ENCODE measurements at places on chromosomes 7 and 10.

GRCh38 chr7:4964506-4964905 is 5.5 kb upstream of the MMD2 start:
- no peaks in the 10 kb centered on the region for H3K36me3 ChIP-seq
- no peak for DNase-seq
- H3K4me1 ChIP-seq, result no peaks in the 10 kb centered on the region
- H3K4me3 ChIP-seq, result no peak overlapping the region
- H3K27me3 ChIP-seq, result peaks cover 8% of the 10 kb centered on the region

DNA sequence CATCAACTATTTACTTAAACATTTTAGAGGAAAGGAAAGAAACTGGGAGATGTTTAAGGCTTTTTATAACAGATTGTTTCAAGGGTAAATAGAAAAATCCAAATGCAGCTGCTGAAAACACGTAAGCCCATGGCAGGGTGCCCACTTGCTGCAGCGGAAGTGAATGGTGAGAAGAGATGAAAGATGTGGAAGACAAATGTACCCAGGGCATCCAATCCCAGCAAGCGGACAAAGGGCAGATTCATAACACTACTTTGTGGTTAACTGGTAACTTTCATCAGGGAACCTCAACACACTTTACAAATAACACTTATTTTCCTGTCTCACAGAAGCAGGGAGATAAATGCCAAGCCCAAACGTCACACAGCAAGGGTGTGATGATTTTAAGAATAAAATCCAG is 358.4 kb downstream of the KCNMA1 start:
- no peak for DNase-seq
- no peak overlapping the region for H3K27ac ChIP-seq
- H3K4me3 ChIP-seq, result no peak overlapping the region
- H3K36me3 ChIP-seq, result no peaks in the 10 kb centered on the region

DNA sequence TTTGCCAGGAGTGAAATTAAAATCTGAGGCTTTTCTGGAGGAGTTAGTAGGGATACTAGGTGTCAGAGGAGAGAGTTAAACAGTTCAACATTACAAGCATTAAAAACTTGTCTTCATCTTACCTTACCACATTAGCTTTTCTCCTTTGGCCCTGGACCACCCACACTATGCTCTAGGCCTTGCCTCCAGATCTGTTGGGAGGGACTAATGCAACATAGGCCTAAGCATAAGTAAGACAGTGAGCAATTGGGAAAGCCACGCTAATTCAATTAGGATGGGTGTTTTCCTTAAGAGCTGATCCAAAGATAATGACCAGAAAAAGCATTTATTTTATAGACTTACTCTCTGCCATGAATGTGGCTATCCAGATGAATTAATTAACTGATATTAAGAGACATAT is 158.9 kb downstream of the ELMO1 start:
- peaks cover 16% of the 10 kb centered on the region for H3K4me1 ChIP-seq
- H3K27me3 ChIP-seq, result no peaks in the 10 kb centered on the region
- H3K36me3 ChIP-seq, result no peaks in the 10 kb centered on the region
- no peak overlapping the region for H3K27ac ChIP-seq
- no peak overlapping the region for H3K4me3 ChIP-seq

DNA sequence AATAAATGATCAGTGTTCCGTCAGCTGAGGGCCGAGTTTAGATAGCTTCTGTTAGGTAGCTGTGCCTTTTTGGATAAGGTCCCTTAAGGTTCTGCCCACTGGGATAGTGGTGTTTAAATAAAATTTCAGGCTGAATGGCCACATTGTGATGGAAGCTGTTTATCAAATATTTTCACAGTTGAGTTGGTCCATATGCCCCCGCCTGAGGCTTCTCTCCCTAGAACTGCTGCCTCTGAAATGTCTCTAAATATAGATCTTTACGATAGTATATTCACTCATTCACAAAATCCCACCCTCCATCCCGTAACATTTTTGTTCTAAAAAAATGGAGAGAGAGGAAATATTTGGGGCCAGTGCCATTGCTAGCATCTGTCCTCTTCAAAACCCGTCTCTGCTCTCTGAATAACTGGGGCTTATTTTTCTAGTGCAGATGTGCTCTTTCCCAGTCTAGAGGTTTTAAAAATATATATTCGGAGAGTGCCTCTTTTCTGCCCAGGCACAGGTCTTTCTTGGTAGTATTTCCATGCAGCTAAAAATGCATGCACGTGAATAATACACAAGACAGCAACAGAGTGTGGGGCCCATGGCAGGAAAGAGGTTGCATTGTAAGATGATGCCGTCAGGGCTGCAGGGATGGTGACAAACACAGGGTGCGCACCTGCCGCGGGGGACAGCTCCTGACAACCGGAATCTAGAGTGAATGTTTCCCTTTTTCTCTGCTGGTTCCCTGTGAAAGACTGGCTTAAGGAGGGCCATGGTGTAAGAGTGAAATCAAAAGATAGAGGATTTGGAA is 105.4 kb upstream of the BTBD16 start:
- no peak for DNase-seq
- H3K4me3 ChIP-seq, result no peak overlapping the region
- no peaks in the 10 kb centered on the region for H3K36me3 ChIP-seq
- no peaks in the 10 kb centered on the region for H3K4me1 ChIP-seq
- peaks cover 10% of the 10 kb centered on the region for H3K27me3 ChIP-seq
- no peak overlapping the region for H3K27ac ChIP-seq

- H3K4me1 ChIP-seq, result no peaks in the 10 kb centered on the region
- no peaks in the 10 kb centered on the region for H3K27me3 ChIP-seq
Observed at GRCh38 chr7:142001163-142001874, 5.6 kb downstream of the MGAM start.
